ENCODE measurements at places on chromosomes 2 and 18.

GRCh38 chr2:10835052-10835970 lies 22.7 kb upstream of the PDIA6 start:
- peak; percentile 64 for DNase-seq

DNA sequence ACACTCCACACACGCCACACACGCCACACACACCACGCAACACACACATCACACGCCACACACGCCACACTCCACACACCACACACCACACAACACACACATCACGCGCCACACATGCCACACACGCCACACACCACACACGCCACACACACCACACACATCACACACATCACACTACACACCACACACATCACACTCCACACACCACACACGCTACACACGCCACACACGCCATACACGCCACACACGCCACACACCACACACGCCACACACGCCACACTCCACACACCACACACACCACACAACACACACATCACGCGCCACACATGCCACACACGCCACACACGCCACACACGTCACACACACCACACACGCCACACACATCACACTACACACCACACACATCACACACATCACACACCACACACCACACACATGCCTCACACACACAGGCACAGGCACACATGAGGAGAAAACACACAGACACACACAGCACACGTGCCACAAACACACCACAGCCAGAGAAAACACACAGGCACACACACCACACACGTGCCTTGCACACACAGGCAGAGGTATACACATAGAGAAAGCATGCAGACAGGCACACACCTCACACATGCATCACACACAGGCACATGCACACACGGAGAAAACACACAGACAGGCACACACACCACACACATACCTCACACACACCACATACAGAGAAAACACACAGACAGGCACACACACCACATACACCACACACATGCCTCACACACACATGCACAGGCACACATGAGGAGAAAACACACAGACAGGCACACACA lies 241.5 kb upstream of the MYT1L start:
- no peak for DNase-seq

GRCh38 chr2:203432811-203433210 lies 102.3 kb downstream of the RAPH1 start:
- DNase-seq, result no peak

DNA sequence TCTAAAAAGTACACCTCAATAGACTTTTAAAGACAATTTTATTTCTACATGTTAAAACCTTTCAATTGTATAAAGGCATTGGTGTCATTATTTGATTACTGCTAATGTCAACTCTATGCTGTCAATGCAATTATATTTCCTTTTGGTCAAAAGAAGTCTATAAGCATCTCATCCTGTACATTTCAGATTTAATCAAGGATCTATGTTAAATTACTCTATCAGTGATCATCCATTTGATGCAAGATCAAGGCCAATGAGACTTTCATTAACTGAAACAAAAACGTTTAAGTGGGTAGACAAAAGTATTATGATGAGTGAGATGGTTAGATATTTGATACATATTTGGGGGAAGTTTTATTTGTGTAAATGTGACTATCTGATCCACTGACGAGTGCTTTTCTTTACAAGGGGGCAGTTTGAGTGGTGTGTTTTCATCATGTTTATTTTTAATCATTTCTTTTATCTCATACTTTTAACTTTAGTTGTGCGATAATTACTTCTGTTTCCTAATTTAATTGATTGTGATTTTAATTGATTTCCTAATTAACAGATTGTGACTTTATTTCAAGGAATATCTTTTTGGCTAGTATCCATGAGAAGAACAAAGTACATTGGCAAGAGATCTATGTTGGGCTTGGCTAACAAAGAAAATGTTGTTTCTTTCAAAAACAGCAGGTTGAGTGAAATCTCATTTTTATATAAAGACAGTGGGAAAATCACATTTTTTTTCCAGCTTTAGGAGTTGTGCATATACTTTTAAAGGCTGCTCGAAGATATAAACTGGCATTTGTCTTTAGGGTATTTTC lies 1.1 kb downstream of the ARHGAP28 start:
- no peak for DNase-seq

- DNase-seq, result no peak
Measured at GRCh38 chr18:12703664-12704063, 822 bp downstream of the PSMG2 start.

DNA sequence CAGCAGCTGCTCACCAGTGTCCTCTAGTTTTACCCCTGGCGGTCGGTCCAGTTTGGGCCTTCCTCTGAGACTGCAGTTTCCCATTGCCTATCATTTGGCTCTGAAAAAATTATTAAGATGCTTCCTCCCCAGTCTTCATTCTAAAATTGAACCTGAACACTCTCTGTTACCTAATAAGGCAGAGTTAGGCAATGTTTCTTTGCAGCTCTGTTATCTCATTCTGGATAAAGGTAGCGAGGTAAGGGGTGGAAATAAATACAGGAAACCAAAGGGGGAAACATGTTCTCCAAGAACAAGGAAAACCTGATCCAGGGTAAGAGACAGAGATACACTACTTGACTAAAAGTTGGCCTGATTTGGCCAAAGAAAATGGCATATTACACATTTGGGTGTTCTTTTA lies 91.0 kb upstream of the FZD5 start:
- no peak for DNase-seq

DNA sequence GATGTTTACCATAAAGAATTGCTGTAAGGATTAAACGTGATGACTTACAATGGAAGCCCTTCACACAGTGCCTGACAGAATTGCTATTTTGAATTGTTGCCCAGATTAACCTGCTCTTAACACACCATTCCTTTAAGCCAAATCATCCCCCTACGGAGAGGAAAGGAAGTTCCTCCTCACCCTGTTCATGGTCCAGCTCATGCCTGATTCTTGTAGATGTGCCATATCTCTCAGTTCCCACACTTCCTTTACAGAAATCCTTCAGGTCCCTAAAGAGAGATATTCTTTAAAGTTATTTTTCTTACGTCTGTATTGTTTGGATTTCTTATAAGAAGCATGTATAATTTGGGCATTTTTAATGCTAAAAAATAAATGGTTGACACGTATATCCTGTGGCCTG lies 127.5 kb upstream of the DAPL1 start:
- DNase-seq, result no peak

DNA sequence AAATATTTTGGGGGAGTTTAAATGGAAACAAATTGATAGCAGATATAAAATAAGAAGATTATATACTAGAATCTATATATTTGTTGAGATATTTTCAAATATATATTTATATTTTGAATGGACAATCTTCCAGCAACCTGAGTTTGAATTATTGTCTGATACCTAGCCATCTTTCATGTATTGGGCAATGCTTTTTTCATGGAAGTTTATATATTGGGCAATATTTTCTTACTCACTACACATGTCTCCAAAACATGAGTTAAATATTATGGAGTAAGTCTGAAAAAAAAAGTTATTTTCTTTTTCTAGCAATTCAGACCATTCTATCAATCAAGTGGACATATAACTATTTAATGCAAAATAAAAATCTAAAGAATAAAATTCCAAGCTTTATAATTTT lies 295.2 kb downstream of the NYAP2 start:
- no peak for DNase-seq

- DNase-seq, result no peak
Measured at GRCh38 chr18:55244546-55244945, 285.3 kb upstream of the CCDC68 start.

DNA sequence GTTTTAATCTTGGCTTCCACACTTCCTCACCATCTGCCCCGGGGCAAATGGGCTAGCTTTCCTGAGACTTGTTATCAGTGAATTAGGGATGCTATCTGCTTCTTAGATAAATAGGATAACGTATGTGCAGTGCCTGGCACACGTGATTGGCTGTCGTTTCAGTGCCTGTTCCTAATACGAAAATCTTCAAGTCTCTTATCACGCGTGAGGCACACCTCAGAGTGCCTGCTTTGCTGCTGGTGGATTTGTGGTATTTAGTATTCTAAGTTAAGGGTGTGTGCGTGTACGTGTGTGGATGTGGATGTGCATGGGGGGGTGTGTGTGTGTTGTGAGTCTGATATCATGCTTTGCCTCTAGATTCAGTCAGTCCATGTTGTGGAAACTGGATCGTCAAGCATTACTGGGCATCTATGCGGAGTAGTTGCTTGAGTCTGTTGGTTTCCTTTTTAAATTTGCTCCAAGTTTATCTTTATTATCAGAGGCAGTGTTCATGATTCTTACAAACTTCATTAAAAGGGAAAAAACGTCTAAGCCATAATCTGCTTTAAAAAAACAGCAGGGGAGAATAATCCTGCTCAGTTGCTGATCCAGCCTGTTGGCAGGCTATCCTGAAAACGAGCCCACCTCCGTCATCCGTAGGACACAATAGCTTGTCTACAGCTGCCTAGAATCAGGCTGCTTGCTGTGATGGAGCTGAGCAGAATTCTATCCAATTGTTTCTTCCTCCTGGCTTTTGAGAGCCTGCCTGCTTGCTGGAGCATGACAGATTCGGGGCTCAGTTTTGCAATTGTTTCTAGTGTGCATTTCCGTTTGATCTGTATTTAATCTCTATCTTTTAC lies 6.6 kb downstream of the SH3RF3 start:
- DNase-seq, result no peak

DNA sequence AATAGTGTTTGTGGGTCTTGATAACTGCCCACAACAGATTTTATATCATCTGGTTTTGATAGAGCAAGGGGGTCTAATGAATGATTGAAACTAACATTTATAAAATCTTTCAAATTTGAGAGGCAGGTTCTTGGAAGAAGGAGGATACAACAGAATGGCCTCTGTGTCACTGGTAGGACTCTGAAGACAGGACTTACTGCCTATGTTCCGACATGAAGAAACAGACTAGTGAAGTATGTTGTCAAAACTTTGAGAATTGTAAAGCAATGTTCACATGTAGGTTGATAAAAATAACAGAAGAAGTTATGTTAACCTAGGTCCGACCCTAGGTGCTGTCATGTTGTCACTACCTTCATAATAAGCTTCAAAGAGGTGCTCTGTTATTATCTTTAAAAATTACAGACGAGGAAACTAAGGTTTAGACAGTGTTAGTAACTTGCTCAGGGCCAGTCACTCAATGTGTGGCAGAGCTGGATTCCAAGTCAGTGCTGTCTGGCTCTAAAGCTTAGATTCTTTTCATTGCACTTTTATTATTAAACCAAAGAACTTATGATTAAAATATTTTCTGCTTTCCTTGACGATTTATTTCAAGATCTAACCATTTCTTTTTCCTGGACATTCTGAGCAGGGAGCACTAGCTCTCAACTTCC lies 146.2 kb downstream of the RPIA start:
- DNase-seq, result no peak

- DNase-seq, result no peak
Measured at GRCh38 chr2:221911890-221912289, 339.8 kb upstream of the EPHA4 start.

GRCh38 chr18:45621061-45621511 lies 5.8 kb downstream of the SLC14A2 start:
- DNase-seq, result peak; percentile 47

GRCh38 chr2:170227507-170227947 lies 49.6 kb downstream of the MYO3B start:
- no peak for DNase-seq

DNA sequence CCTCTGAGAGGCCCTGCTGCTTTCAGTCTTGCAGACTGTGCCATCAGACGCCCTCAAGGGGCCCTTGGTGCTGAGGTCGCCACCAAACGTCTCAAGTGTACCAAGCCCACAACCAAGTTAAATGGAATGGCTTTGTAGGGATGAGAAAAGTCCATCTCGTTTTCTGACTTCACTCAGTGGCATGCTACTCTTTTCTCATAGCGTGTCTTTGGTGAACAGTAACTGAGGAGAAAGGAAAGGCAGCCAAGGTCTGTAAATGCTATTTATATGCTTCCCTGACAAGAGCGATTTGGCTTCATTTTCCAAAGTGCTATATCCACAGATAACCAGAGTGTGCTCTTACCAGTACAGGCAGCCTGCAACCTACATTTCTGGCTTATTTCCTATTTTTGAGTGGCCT lies 123.0 kb downstream of the MTX2 start:
- no peak for DNase-seq

GRCh38 chr18:11752116-11752911 lies 63.2 kb downstream of the GNAL start:
- no peak for DNase-seq

DNA sequence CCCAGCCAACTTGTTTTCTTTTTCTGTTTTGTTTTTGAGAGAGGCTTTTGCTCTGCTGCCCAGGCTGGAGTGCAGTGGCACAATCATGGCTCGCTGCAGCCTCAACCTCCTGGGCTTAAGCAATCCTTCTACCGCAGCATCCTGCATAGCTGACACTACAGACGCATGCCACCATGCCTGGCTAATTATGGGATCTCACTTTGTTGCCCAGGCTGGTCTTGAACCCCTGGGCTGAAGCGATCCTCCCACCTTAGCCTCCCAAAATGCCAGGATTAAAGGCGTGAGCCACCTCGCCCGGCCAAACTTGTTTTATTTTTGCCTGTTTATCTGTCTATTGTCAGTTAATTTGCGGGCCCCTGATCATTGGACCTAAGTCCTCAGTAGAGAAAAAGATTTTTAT lies 61.6 kb upstream of the MSH6 start:
- DNase-seq, result no peak

DNA sequence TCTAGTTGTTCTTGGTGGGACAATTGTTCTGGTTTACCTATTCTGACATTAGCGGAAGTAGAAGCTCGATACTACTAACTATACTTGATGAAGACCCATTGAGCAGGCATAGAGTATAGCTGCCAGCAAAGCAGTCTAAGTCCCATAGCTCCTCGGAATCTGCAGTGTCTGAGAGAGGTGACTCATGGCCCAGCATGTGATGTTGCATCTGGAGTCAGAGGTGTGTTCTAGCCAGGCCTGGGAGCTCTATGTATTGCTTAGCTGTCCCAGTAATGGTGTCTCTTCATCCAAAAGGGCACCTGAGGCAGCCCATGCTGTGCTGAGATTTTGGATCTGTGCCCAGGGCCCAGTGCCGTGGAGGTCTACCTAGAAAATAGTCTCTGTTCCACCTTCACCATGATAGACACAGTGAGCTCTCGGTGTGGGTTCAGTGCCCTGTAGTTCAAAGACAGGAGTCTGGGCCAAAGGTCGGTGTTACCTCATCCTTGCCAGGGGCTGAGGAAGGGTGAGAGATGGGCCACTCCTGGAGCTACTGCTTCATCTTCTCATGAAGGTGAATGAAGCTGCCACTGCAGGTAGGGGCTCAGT lies 47.3 kb downstream of the MEX3C start:
- no peak for DNase-seq

GRCh38 chr2:196530910-196531309 lies 108.6 kb upstream of the CCDC150 start:
- no peak for DNase-seq

- no peak for DNase-seq
Measured at GRCh38 chr2:40512256-40512655, 60.4 kb upstream of the SLC8A1 start.

All from CD4-positive, CD25-positive, alpha-beta regulatory T cell (primary cell).